ENCODE measurements at places on chromosomes 6 and 20. TPM values are rescaled to one million over a fixed set of nuclear protein-coding genes. Genes with fewer than 3 reads are reported as not detected.

- DNase-seq, result no peak
Observed at GRCh38 chr6:158009935-158010585, 28.4 kb downstream of the SYNJ2 start.

GRCh38 chr6:116779573-116780164 is 14.2 kb upstream of the FAM162B start:
- no peak for DNase-seq

- DNase-seq, result no peak
Observed at GRCh38 chr6:107670792-107671199, 153.3 kb downstream of the SCML4 start.

DNA sequence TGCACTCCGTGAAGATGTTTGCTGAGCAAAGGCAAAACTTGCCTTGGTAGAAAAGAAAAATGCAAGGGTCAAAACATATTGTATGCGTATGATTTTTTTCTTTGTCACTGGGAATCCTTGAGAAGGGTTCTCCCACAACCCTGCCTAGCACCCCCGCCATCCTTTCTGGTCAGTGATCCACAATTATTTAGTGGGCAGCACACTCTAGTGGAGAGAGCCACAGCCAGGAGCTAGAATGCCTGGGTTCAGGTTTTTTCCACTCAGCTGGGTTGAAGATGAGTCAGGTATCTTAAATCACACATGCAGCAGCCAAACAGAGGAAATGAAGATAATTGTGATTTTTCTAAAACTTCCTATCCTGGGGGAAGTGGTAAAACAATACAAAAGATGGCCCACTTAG is 243.1 kb downstream of the PKHD1 start:
- DNase-seq, result no peak

GRCh38 chr20:44997668-44998067 is 31.4 kb downstream of the STK4 start:
- DNase-seq, result no peak

DNA sequence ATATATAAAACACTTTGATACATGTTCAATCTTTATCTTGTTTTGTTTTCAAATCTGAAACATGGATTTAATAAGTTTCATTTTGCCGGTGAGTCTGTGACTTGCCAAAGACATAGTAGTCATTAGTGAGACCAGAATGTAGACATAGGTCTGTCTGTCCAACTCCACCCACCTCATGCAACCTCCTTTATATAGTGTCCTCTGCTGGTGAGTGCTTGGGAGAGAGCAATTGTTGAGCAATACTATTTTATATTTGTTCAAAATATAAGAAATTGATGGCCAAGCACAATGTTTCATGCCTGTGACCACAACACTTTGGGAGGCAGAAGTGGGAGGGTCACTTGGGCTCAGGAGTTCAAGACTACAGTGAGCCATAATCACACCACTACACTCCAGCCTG is 10.8 kb upstream of the LY86 start:
- DNase-seq, result no peak

- DNase-seq, result no peak
Observed at GRCh38 chr20:39195582-39196021, 233.5 kb downstream of the DHX35 start.

GRCh38 chr6:62285612-62286469 is at the start of gene KHDRBS2:
Gene KHDRBS2, minus strand, starts transcription at chr6:62286225.
- DNase-seq, result no peak

DNA sequence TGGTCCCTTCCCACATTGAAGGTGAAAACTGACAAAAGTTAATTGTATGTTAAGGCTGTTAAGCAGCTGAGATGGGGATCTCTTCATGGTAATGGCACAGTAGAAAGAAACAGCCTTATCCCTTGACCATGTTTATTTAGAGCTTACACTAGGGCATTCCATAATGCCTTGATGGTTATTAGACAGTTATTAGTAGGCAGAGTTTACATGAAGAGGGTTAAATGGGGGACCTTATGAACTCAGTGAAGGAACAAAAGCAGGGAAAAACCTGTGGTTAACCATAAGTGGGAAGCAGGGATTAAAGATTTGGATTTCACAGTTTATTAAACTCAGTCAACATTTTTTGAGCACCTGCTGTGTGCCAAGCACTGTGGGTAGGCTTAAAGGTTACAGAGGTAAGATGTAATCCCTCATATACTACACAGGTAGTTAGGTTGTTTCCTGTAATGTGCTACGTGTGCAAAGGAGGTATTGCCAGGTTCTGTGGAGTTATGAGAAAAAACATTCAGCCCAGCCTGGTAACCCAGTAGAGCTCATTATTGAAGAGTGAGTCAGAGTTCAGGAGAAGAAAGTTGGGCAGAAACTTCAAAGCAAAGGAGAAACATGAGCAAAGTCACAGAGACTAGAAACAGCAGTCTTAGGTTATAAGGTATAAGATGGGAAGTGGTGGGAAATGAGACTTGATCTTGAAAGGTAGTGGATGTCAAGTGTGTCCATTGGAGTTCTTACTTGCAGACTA is 32.3 kb upstream of the GNRH2 start:
- DNase-seq, result no peak

- no peak for DNase-seq
Observed at GRCh38 chr6:152112491-152113261, 305.2 kb downstream of the ESR1 start.

The EYS gene
- polyA plus RNA-seq, result 0.20 TPM

The ZSCAN16 gene
- 12.4 TPM for polyA plus RNA-seq

The CNR1 gene
- not detected for polyA plus RNA-seq

The AVP gene
- polyA plus RNA-seq, result not detected

The FKBP1C gene
- polyA plus RNA-seq, result not detected

The DLGAP4 gene
- polyA plus RNA-seq, result 23.9 TPM

The TINAG gene
- polyA plus RNA-seq, result not detected

The MUCL3 gene
- not detected for polyA plus RNA-seq

The SCRT2 gene
- polyA plus RNA-seq, result not detected
